ENCODE measurements at places on chromosomes 3 and 15.
A peak's percentile ranks its signal among the peaks of the same experiment; 100 is the strongest.

- no peak for DNase-seq
Observed at GRCh38 chr15:68047826-68048225, 6.3 kb upstream of the PIAS1 start.

DNA sequence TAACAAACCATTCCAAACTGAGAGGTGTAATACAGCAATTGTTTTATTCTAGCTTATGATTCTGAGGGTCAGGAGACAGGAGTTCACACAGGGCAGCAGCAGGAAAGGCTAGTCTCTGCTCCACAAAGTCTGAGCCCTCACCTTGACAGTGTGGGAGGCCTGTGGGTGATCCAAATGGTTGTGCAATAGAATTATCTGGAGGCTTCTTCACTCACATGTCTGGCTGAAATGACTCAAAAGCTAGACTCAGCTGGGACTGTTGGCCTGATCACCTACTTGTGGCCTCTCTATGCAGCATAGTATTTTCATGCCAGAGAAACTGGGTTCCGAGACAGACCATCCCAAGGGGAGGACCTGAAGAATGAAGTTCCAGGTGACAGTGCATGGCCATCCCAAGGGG lies 233.9 kb upstream of the UBE2E2 start:
- DNase-seq: no peak

GRCh38 chr3:68931406-68932149 lies 769 bp downstream of the TAFA4 start:
- DNase-seq: no peak

DNA sequence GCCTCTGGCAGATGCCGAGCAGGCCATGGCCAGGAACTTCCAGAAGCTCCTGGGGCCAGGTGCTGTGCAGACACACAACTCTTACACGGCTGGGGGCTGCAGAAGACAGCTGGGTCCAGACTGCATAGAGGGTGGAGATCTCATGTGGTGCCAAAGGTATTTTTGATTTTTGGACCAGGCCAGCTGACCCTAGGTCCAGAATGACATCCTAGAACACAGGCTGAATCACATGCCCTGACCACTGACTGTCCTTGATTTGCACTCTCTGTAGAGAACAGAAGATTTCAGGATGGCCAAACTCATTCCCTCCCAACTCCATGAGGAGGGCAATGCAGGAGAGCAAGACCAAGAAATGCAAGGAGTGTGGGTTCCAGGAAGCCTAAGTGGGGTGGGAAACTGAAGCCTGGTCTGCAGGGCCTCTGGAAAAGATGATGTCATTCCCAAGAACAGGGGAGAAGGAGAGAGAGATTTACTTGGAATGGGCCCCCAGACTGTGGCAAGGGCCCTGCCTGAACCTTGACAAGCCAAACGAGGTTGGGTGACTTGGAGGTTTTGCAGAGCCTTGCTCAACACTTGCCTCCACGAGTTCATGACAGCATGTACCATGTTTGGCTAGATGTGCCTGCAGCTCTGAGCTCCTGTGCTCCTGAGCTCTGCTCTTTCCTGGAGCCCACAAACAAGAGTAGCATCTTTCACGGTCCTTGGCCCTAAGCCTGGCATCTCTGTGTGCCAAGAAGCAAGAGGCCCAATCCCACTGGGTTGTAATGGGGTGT lies 38.5 kb upstream of the CTSH start:
- DNase-seq: no peak

GRCh38 chr15:45230245-45230965 lies 21.6 kb upstream of the SLC28A2 start:
- no peak for DNase-seq

DNA sequence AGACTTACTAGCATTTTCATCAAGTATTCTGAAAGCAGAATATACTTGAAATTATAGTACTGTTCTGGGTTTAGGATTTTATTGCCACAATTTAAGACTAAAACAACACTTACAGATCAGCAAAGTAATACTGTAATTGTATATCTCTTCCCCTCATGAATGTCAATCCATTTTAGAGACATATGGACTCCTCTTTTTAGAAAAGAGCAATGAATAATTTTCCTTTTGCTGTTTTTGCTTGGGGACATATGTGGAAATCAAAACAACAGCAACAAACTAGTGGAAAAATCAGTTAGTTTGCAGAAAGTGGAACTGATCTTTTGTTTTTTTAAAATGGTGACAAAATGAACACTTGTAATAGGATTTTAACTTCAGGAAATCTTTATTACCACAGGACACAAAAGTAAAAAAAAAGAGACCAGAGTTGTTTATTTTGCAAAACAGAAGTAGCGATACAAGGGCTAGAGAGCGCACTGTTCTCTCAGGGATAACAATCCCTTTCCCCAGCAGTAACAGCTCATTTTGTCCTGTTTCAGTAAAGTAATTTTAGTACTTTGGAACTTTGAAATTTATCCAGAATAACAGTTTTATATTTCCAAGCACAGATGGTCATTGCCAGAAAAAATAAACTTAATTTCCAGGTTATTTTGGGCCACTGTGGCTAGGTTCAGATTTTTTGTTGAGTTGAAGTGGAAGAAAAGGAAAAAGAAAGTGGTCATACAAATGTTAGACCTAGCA lies 17.1 kb downstream of the LEKR1 start:
- no peak for DNase-seq

GRCh38 chr3:28678086-28678485 lies 329.5 kb upstream of the AZI2 start:
- DNase-seq: no peak

DNA sequence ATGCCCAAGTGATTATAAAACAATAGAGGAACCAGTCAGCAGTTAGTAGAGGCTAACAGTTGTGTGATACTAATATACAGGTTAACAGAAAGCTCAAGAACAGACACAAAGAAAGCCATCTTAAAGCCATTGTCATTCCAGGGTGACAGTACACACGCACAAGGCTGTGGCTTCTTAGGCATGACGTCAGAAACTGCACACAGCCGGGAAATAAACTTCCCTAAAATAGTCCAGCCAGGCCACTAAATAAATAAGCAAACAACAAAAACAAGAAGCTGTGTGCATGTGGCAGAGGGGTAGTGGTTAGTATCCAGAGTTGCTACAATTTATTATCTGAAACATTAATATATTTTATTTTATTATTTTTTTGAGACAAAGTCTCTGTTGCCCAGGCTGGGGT lies 49.8 kb downstream of the PPCDC start:
- no peak for DNase-seq

GRCh38 chr3:165839296-165840076 lies 2.3 kb upstream of the BCHE start:
- DNase-seq: no peak

- peak; percentile 16 for DNase-seq
Observed at GRCh38 chr3:16801698-16802097, 83.1 kb upstream of the PLCL2 start.

DNA sequence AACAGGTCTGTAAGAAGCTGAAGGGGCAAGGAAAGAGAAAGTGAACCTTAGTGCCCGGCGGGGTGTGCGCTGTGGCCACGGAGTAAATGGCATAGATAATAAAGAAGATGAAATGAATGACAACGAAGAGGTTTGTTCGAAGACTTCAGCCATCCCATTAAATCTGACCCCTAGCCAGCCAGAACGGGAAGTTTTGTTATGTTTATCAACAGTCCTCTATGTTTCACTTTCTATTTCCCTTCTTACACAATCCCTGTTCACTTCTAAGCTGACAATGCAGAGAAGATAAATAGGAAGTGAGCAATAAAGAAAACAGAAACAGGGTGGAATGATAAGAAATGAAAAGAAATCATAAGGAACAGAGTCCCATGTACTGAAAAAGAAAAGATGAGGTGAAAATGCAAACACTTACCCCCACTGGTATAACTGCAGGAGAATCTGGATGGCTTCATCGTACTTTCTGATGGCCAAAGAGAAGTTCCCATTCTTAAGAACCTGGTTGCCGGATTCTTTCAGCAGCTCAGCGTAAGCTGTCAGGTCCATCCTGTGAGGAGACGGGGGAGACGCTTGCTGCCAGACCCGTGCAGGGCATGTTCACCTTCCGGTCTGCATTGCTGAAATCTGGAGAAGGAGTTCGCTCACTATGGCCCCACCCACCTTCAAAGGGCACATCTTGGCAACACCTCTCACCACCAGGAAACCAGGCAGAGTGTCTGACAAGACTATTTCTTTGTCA lies 36.8 kb downstream of the TRANK1 start:
- peak; percentile 68 for DNase-seq

DNA sequence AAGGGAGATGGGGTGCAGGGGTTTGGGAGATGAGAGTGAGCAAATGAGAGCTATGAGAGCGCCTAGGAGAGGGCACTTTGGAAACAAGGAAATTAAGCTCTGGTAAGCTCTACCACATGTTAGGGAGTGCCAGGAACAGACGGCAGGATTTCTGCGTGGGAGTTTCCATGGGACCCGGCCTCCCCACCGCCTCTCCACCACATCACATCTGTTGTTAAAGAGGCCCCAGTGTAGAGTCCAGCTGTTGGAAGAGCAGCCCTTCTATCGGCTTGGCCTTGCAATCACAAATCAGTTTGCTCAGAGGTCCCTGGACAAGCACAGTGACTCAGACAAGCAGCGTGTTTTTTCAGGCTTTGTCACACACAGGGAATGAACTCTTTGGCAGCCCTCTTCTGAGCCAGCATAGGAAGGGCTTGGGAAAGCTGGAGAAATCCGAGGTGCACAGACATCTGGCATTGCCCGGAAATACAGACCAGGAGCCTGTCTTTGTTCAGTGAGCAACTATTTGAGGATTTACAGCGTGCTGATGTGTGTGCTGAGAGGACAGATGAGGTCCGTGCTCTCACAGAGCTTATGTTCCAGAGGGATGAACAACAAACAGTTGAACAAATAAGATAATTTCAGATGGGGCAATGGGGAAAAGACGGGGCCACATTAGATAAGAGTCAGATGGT lies 370.6 kb upstream of the PROK2 start:
- DNase-seq: no peak

GRCh38 chr3:96354742-96355141 lies 459.7 kb upstream of the EPHA6 start:
- peak; percentile 52 for DNase-seq

- no peak for DNase-seq
Observed at GRCh38 chr15:44092221-44092620, 102.8 kb downstream of the FRMD5 start.

DNA sequence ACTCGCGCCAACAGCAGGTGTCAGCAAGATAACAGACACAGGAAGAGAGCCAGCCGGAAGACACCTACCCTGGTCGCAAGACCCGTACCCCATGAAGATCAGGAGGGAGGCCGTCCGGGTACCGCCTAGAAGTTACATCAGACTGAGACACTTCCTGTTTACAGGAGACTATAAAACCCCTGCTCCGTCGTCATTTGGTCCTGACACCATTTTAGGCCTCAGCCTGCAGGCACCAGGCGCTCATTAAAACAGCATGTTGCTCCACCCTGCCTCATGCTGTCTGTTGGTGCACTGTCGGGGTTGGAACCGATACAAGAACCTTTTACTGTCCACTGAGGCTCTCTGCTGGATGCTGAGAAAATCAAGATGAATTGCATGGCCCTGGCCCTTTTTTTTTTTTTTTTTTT lies 15.6 kb upstream of the PRTG start:
- DNase-seq: no peak

- DNase-seq: no peak
Observed at GRCh38 chr15:82850731-82851130, 41.3 kb downstream of the WHAMM start.

GRCh38 chr15:70121624-70122302 lies 24.0 kb upstream of the TLE3 start:
- DNase-seq: peak; percentile 83

DNA sequence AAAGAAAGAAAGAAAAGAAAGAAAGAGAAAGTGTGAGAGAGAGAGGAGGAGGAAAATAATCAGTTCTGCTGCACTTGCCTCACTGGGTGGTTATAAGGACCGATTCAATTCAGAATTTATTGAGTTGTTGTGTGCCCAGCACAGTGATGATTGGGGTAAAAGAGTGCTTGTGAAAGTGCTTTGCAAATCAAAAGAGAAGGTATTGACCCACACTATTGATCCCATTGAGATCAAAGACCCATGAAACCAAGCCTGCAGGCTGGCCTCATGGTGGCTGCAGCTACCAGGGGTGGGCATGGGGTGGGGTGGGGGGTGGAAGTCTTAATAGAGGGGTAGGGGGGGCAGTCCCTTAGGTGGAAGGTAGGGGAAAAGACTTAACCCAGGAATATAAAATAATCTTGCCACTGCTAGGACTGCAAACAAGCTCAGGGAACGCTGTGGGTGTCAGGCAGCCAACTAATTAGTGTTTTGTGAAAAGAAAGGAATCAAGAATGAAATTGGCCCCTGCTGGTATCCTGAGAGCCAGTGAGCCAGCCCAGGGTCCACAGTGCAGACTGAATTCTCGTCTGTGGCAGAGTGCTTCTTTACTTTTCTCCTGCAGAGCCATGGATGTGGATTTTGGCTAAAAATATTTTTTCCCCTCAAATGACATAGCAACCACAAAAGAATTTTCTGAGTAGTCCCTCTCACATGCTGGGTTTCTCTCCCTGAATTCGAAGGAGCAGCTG lies 34.2 kb downstream of the CLEC3B start:
- no peak for DNase-seq

DNA sequence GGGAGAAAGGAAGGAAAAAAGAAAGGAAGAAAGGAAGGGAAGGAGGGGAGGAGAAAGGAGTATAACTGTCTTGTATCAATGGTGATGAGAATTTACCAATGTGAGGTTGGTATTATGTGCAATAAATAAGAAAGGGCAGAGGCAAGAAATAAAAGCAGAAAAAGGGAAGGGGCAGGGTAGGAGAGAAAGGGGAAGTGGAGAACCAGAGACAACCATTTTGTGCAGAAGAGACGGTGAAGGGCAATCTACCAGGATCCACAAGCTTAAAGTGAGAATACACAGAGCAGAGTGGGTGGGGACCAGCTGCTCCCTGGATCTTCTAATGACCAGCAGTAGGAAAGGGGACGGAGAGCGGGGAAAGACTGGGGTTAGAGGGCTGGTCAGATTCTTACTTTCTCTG lies 106.9 kb upstream of the SLCO2A1 start:
- no peak for DNase-seq

GRCh38 chr3:122668930-122669730 lies 11.5 kb upstream of the PARP14 start:
- DNase-seq: peak; percentile 41

GRCh38 chr3:19934098-19934566 lies at the start of gene EFHB:
Gene EFHB (minus strand): TSS chr3:19934217. CDS start chr3:19934018, 199 bp downstream.
- DNase-seq: peak; percentile 62

DNA sequence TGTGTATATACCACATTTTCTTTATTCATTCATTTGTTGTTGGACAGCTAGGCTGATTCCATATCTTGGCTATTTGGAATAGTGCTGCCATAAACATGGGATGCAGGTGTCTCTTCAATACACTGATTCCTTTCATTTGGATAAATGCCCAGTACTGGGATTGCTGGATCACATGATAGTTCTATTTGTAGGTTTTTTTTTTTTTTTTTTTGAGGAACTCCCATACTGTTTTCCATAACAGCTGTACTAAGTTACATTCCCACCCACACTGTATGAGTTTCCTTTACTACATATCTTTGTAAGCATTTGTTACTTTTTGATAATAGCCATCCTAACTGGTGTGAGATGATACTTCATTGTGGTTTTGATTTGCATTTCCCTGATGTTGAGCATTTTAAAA lies 437.7 kb downstream of the DIPK2A start:
- DNase-seq: no peak

GRCh38 chr3:12957339-12957738 lies 115.9 kb downstream of the IQSEC1 start:
- no peak for DNase-seq

GRCh38 chr3:105829871-105830622 lies 38.8 kb downstream of the CBLB start:
- peak; percentile 44 for DNase-seq

Data from NCI-H226 (cell line).